ENCODE measurements at places on chromosomes 4 and X.

DNA sequence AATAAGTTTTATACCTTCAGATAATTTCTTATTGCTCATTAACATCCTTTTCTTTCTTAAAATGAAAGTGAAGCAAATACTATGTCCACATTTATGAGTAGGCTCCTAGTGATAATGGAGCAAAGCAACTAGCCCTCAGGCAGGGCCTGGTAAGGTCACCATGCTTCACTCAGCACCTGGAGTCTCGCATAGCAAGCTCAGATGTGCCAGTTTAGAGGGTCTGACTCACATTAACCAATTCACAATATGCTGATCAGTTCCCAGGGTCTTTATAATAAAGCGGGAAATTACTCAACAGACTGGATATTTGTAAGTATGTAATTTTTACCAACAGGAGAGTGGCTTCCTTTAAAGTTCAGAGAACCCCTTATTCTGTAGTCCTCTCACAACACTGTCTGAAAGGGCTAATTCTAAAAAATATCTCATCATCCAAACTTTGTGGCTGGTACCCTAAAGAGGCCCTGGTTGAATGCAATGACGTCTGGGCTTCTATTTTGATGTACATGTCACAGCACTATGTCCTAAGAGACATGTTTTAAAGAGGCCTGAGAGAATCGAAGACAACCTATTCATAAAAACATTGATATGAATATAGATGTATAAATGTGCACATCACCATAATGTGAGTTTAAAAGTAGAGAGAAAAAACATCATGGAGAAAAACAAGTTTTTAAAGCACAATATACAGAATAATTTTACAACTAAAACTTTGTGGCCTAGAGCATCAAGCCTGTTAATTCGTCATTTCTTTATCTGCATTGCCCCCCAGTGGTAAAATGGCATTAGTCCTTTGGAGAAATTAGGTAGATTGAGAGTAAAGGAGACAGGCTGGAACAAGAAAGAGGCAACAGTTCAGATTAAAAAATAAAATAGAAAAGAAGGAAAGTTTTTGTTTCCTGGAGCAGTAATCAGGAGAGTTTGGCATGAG is 44.3 kb downstream of the IL21 start:
- DNase-seq: no peak

- DNase-seq: no peak
Measured at GRCh38 chr4:1871471-1872021, 353 bp downstream of the NSD2 start.

GRCh38 chrX:85113746-85114145 is 110.1 kb downstream of the APOOL start:
- no peak for DNase-seq

DNA sequence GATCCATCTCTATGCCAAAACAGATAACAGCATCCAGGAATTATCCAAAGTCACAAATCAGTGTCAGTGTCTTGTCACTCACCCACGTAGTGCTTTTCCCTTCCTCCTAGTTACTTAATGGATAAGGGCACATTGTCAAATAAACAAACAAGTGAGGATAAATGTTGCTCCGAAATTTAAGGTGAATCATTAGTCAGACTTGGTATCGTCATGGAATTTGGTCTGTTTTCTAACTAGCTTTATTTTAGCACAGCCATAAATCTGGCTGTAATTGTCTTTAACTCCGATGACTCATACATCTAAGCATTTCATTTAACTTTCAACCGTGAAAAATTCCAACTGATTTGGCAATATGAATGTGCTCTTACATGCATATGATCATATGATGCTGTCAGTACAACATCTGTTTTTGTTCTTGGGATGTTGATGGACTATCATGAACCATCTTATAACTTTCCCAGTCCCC is 83.3 kb downstream of the SNCA start:
- no peak for DNase-seq

- no peak for DNase-seq
Measured at GRCh38 chrX:20361890-20362262, 95.2 kb upstream of the RPS6KA3 start.

DNA sequence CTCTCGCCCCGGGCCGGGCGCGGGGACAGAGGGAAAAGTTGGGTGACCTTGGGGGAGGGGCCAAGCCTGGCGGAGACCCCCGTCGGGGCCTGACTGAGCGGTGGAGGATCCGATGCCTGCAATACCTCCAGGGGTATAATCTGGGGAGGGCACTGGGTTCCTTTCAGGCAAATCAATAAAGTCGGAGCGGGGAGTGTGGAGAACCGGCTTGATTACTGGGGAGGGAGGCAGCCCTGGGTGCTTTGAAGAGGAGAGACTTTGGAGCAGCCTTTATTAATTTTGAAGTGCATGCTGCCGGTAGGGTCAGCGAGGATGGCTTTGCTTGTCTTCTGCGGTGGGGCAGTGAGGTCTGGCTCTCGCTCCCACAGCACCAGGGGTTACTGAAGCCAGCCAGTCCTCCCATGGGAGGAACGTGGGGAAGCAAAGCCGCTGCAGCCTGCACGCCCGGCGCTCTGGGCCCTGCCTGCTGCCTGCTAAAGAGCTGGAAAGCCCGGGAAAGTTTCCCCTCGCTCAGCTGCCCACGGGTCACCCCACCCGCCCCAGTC is 403 bp upstream of the LGI2 start:
- DNase-seq: no peak

- DNase-seq: no peak
Measured at GRCh38 chr4:169566021-169566818, 46.2 kb downstream of the NEK1 start.

- DNase-seq: no peak
Measured at GRCh38 chr4:187826725-187827124, 168.8 kb upstream of the ZFP42 start.

- no peak for DNase-seq
Measured at GRCh38 chr4:148097801-148098200, 344.4 kb downstream of the NR3C2 start.

GRCh38 chrX:68077378-68077777 is 355.9 kb downstream of the OPHN1 start:
- no peak for DNase-seq

DNA sequence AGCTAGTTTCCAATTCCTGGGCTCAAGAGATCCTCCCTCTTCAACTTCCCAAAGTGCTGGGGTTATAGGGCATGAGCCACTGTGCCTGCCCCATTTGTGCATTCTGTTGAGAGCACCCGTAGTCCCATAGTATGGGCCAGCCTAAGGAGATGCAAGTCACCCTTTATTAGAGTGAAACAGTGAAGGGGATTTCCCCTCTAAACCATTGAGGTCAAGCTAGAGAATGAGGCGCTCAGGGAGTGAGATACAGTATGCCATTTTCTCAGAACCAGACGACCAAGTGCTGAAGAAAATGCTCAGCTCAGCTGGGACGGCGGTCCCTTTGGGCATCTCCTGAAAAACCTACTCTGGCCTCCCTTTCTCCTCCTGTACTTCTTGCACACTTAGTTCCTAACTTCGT is 18.7 kb downstream of the RNF4 start:
- no peak for DNase-seq

GRCh38 chr4:183355405-183355804 is 33.2 kb upstream of the CLDN24 start:
- DNase-seq: no peak

- no peak for DNase-seq
Measured at GRCh38 chr4:164621886-164622521, 131.9 kb upstream of the SMIM31 start.

DNA sequence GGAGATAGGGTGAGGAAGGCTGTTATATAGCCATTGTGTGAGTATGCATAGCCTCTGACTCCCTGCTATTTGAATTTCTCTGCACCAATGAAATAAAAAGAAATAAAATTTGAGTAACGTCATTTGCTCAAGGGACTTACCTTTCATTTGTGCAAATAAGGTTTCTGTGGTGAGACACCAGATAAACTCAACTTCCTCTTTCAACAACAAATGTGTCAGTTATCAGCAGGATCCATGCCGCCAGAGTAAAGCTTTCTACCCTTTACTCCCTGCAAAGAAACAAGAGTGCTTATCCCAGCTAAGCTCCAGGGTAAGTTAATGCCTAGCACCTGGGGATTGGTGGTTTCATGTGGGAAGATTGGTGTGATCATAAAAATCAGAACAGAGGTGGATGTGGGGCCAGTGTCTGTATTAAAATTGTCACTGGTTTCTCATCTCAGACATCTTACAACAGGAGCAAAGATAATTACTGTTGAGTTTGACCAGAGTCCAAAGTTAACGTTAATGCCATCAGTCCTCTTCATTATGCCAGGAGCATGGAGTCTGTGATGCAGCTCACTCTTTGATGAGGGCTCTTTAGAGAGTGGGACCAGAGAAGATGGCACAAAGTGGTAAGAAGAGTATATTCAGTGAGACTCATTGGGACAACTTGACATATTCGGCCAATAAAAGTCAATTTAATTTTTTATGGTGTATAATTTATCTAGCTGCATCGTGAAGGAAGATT is at the start of gene P2RY10:
Gene P2RY10 (plus strand): TSS at position 206 of the 727 bp plus-strand sequence. CDS start 15,130 bp downstream, outside the sequence.
- DNase-seq: no peak

- DNase-seq: no peak
Measured at GRCh38 chrX:44017676-44018075, 44.5 kb upstream of the NDP start.

GRCh38 chrX:12197030-12197429 is 58.8 kb downstream of the FRMPD4 start:
- DNase-seq: no peak

GRCh38 chrX:8848911-8849310 is 47.7 kb upstream of the FAM9A start:
- DNase-seq: no peak

GRCh38 chr4:84894621-84895020 is 71.9 kb downstream of the WDFY3 start:
- DNase-seq: no peak

DNA sequence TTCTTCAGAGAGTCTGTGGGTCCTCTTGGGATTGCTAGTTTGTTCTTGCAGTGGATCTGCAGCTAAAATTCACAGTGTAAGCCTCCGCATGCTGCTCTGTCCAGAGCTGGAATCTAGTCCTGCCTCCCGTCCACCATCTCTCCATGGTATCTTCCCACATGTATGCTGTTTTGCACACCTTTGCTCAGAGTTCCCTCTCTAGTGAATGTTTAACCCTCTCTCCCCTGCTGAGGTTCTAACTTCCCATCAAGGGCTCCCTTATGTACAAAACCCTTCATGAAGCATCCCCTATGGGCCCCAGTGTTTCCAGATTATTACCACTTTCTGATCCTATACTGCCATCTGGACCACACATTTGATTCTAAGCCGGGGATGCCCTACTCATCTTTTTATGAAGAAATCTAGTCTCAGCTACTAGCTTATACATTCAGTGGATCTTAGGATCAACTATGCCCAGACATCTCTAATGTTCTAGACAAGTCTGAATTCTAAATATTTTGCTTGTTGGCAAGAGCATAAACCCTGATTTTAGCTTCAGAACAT is 157.3 kb downstream of the CPEB2 start:
- DNase-seq: no peak

GRCh38 chr4:87657525-87657924 is 7.4 kb downstream of the DMP1 start:
- DNase-seq: no peak

GRCh38 chr4:41232406-41232805 is 18.1 kb upstream of the APBB2 start:
- no peak for DNase-seq

DNA sequence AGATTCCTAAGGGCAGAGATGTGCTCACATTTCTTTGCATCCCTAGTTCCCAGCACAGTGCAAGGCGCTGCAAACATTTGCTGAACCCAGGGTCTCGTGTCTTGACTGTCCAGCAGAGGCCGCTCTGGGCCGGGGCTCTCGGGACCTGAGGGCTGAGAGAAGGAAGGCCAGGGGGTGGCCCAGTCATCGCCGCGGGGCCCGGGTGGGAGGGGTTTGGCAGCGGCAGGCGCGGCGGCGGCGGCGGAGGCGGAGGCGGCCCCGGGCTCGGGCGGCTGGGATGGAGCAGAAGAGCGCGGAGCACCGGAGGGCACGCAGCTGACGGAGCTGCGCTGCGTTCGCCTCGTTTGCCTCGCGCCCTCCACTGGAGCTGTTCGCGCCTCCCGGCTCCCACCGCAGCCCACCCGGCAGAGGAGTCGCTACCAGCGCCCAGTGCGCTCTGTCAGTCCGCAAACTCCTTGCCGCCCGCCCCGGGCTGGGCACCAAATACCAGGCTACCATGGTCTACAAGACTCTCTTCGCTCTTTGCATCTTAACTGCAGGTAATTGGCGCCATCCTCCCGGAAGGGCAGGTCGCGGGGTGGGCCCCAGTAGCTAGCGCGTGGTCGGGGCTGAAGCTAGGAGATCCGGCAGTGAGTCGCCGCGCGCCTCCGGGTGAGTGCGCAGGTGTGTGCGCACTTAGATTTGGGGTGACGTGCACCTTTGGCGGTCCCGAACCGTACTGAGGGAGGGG is at the start of gene PARM1:
Gene PARM1 (plus strand): TSS at position 285 of the 730 bp plus-strand sequence. CDS start 212 bp downstream, at position 497.
- peak; percentile 24 for DNase-seq

- DNase-seq: no peak
Measured at GRCh38 chrX:150715184-150715583, 22.0 kb downstream of the MTMR1 start.

DNA sequence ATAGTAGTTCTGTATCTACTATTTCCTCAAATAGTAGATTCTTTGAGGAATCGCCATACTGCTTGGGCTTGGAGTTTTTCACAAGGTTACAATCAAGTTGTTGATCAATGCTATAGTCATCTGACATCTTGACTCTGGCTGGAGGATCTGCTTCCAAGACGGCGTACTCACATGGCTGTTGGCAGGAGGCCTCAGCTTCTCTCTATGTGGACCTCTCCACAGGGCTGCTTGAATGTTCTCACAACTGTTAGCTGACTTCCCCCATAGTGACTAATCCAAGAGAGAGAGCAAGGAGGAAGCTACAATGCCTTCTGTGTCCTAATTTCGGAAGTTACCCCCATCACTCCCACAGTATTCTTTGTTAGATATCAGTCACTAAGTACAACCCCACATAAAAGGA is 10.3 kb downstream of the EGFL6 start:
- DNase-seq: no peak

DNA sequence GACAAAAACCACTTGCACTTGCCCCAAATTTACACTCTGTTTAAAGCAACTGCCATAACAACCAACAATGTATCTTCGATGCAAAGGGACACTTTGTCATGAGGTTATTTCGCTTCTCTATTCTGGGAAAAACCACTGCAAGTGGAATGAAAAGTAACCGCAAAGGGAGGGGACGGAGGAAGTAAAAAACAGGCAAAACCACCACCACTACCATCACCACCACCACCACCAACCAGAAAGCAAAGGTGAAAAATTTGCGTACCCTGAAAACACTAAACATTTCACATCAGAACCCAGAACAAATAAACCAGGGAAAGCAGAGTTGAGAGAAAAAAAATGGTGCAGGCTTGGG is 1.2 kb upstream of the N4BP2 start:
- peak; percentile 3 for DNase-seq

Data from activated CD4-positive, alpha-beta T cell treated with anti-CD3 and anti-CD28 coated beads, Interleukin-2, amount 50 U/mL, for 24 hours (primary cell).